ENCODE measurements at places on chromosomes 2 and 18. TPM values are rescaled to one million over a fixed set of nuclear protein-coding genes. Genes with fewer than 3 reads are reported as not detected.

- no peaks in the 10 kb centered on the region for H3K36me3 ChIP-seq
- no peak for DNase-seq
- no peak overlapping the region for H3K27ac ChIP-seq
- H3K27me3 ChIP-seq = no peaks in the 10 kb centered on the region
- H3K4me3 ChIP-seq = no peak overlapping the region
These were observed 92.4 kb downstream of the GBX2 start for GRCh38 chr2:236075802-236076201.

HOXD12 gene
- total RNA-seq = not detected

DNA sequence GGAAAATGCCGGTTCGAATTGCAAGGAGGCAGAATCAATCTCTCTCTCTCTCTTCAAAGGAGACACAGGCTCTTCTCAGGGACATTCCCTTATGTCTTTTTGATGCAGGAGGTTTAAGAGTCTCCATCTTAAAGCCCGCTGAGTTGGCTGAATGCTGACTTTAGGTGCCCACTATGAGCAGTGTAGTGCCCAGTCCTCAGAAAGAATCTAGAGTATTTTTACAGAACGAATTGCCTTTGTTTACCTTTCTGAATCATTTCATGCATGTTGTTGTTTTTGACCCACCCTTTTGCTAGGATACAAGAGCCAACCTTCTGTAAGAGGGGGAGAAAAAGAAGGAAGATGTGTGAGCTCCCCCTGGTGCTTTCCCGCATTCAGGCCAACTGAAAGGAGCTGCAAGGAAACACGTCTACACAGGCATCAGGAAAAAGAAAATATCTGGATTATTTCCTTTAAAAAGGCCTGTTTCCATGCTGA is 193.5 kb upstream of the TCF4 start:
- no peaks in the 10 kb centered on the region for H3K36me3 ChIP-seq
- no peak for DNase-seq
- no peak overlapping the region for H3K27ac ChIP-seq
- no peaks in the 10 kb centered on the region for H3K27me3 ChIP-seq
- no peaks in the 10 kb centered on the region for H3K4me1 ChIP-seq

MEIS1 gene
- total RNA-seq = 98.4 TPM

DSEL gene
- total RNA-seq = 11.0 TPM

GRCh38 chr2:10141736-10142639 is 19.4 kb downstream of the RRM2 start:
- H3K4me3 ChIP-seq = no peak overlapping the region
- no peak for DNase-seq
- no peaks in the 10 kb centered on the region for H3K36me3 ChIP-seq
- peaks cover 10% of the 10 kb centered on the region for H3K4me1 ChIP-seq
- H3K27me3 ChIP-seq = no peaks in the 10 kb centered on the region
- no peak overlapping the region for H3K27ac ChIP-seq

GRCh38 chr2:68388358-68388757 is 23.3 kb downstream of the PLEK start:
- H3K36me3 ChIP-seq = no peaks in the 10 kb centered on the region
- H3K4me1 ChIP-seq = no peaks in the 10 kb centered on the region
- no peaks in the 10 kb centered on the region for H3K27me3 ChIP-seq
- no peak for DNase-seq

DNA sequence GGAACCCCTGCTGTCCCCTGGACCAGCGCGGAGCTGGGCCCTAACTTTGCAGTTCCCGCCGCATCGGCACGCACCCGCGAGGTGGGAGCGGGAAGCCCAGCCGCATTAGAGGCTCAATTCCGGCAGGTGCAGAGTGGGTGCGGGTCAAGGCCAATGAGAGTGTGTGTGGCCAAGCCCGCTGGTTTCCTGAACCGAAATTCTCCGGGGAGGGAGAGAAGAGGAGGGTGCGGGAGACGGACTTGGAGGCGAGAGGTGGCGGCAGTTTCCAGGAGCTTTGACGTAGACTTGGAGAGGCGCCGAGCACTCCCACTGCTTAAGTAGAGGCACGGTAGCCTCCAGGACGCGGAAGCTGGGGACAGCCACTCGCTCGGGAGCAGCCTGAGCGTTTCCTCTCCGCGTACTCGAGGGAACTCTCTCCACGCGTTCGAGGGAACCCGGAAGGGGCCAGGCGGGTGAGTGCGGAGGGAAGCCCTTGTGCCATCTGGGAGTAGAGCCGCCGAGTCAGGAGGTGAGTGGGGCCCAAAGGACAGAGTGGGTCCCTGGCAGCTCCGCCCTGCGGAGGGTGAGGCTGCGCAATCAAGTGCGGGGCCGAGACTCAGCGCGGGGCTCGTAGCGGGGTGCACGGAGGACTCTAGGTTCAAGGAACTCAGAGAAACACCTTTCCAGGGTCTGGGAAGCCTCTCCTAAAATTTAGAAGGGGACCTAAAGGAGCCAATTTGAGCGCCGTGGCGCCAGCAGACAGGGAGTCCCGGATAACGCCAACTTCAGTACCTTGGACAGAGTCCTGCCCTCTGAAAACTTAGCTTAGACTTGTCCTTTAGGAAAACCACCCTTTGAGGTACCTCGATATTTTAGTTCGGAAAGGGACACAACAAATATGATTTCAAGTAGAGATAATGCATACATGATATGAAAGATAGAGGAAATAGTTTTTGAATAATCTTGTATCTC is at the start of gene FAM237A:
Gene FAM237A, plus strand, starts transcription at position 413 of the 951 bp plus-strand sequence. CDS start 1,750 bp downstream, outside the sequence.
- H3K27me3 ChIP-seq = no peaks in the 10 kb centered on the region
- no peak within 1 kb of the TSS for H3K4me3 ChIP-seq
- DNase-seq = peak; percentile 31
- no peak within 1 kb of the TSS for H3K27ac ChIP-seq

IL36B gene
- total RNA-seq = not detected

GRCh38 chr2:43592443-43592842 is 3.4 kb downstream of the THADA start:
- no peaks in the 10 kb centered on the region for H3K27me3 ChIP-seq
- H3K4me3 ChIP-seq = no peak overlapping the region

IRS1 gene
- total RNA-seq = 48.0 TPM

GAREM1 gene
- total RNA-seq = 15.2 TPM
